ENCODE measurements at places on chromosomes 4 and X.

DNA sequence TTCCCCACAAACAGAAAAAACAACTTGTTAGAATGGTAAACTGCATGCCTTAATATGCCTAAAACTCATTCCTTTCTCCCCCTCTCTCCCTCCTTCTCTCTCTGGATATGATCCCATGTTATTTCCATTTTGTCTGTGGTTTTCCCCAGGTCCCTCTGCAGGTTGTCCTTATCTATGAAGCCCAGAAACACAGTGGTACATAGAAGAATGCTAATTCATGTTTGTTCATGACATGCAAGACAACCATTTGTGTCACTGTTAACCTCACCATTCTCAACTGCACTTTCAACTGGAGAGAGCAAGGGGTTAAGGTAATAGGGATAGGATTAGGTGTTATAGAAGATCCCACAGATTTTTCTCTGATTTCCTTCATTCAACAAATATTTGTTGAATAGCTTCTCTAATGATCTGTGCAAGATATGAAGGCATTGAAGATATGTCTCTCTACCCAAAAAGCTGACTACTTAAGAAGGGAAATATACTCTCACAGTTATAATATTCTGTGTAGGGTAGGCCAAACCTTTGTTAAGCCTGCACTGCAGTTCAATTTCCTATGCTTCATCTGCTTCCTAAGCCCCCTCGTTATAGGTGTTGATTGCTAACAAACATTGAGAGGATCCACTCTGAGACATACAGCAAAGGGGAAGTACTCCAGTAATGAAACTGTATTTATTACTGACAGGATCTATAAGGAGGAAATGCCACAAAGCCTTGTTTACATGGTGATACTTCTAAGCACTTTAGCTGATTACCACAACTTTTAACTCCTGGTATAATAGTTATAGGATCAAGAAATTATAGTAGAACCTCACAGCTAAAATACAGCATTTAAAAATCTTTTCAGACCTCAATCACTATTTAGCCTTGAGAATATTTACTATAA is 96.1 kb downstream of the FRYL start:
- no peak for DNase-seq

DNA sequence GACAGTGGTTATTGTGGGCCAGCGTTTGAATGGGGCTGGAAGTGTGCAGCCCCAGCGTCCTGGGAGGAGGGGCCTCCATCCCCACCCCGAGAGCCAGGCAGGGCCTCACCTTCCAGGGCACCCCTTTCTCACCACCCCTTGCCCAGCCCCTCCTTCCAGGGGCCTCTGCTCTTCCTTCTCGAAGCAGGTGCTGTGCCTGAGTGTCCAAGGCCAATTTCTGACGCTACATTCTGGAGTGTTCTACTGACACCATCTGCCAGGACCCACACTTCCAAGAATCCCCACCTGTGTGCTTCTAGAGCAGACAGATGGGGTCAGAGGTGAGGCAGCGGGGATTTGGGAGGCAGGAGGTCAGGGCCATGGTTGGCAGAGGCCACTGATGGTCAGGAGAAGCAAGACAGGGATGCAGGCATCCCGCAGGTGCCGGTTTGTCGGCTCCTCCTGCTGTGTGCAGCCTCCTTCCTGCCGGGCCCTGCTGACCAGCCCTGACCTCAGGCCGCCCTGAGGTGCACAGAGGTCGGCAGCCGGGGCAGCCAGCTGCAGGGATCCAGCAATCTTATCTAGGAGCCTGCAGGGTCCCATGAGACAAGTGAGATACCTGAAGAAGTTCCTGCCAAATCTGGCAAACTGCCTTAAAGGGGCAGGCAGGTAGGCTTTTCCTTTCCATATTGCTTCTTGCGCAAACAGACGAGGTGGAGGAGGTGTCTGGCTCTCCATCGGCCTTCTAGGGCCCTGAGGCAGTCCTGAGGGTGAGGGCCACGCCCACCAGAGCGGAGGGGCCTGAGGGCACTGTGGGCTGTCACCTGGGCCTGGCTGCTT is 18.8 kb downstream of the MSANTD1 start:
- DNase-seq: no peak

DNA sequence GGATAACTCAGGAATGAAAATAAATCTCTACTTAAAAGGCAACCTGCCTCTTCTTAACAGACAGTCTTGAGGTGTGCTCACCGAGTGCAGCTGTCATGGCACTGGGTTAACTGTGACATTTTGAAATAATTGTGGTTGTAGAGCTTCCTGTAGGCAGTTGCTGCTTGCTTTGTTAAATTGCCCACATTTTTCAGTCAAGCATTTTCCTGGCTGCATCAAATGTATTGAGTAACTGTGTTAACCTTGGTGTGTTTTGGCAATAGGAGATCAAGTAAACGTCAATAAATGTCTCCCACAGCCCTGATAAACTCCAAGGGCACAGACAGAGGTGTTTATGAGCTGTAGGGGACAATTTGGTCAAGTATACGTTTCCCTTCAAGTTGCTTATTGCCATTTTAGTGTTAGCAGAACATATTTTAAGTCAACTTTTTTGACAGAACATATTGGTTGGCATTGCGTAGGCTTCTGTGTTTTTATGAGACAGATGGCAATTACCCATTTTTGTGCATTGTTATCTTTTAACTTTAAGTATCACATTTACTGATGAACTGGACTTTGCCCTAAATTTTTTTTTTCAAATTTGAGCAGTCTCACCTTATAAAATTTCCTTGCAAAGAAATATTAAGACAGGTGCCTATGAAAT is 527.4 kb downstream of the C4orf33 start:
- no peak for DNase-seq

GRCh38 chrX:100819534-100819836 is 706 bp upstream of the CSTF2 start:
- no peak for DNase-seq

- DNase-seq: no peak
Measured at GRCh38 chrX:70476934-70477733, 32.5 kb downstream of the DLG3 start.

DNA sequence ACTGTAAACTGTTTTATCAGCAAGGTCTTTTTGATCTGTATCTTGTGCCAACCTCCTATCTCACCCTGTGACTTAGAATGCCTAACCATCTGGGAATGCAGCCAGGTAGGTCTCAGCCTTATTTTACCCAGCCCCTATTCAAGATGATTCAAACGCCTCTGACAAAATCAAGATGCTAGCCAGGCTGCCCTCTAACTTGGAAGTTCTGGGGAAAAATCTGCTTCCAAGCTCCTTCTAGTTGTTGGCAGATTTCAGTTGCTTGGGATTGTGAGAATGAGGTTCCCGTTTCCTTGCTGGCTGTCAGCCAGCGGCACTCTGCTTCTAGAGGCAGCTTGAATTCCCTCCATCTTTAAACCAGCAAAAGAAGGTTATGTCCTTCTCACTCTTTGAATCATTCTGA is 34.7 kb downstream of the LUZP4 start:
- DNase-seq: no peak

GRCh38 chr4:153513596-153513995 is 47.4 kb downstream of the TMEM131L start:
- no peak for DNase-seq

- no peak for DNase-seq
Measured at GRCh38 chrX:13550346-13550745, 19.1 kb upstream of the EGFL6 start.

DNA sequence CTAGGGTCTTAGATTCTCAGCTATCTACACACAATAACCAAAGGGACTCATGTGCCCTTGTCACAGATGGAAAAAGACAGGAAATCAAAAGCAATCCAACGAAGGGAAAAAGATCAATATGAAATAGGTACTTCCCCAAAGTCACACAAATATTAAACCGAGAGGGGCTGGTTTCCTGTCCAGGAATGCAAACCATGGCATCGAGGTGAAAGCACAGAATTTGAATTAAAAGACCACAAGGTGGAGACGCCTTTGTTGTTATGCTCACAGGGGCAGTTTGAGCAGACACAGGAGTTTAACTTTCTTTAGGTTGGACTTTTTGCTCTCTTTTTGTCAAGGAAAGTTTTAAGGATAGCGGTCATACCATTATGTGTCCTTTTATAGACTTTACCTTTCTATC is 14.3 kb downstream of the H2BW1 start:
- DNase-seq: no peak

DNA sequence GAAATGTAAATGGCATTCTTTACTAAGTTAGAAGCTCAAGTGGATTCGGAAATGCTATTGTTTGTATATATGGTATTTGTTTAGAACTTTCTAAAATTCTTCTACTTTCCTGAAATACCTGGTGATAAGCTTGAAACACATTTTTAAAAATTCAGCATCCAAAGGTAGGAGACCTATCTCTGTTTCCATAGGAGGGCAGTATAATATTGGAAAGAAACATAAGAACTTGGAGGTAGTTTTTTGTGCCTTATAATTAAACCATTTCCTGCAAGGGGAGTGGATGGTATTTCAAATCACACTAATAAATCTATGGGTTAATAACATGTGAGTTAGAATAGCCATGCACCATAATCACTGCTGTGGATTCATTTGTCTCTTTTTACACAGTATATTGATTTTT is 217.4 kb upstream of the AADAT start:
- DNase-seq: no peak

GRCh38 chrX:136121788-136122187 is 25.5 kb upstream of the FHL1 start:
- no peak for DNase-seq

GRCh38 chrX:21926527-21927278 is 13.8 kb upstream of the SMS start:
- DNase-seq: peak; percentile 60

GRCh38 chr4:110071466-110071865 is 126.9 kb downstream of the ELOVL6 start:
- no peak for DNase-seq

GRCh38 chrX:154478728-154479622 is at the start of gene LAGE3:
LAGE3 (minus strand) TSS chrX:154479281; CDS start chrX:154478915, 366 bp downstream.
- no peak for DNase-seq

DNA sequence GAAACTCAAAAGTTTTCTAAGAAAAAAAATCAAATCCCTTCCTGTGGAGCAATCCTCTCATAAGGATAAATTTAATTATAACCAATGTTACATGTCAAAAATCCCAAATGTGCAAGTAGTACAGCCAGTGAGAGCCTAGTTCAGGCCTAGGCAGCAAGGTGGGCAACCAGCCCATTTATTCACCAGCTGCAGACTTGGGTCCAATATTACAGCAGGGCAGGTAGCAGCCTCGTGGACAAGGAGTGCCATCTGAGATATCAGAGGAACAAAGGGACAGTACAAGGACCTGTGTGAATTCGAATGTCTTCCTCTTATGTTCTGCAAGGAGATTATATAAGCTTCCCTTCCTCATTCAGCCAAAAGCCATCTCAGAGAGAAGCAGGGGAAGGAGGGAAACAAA is 6.6 kb downstream of the HELQ start:
- no peak for DNase-seq

DNA sequence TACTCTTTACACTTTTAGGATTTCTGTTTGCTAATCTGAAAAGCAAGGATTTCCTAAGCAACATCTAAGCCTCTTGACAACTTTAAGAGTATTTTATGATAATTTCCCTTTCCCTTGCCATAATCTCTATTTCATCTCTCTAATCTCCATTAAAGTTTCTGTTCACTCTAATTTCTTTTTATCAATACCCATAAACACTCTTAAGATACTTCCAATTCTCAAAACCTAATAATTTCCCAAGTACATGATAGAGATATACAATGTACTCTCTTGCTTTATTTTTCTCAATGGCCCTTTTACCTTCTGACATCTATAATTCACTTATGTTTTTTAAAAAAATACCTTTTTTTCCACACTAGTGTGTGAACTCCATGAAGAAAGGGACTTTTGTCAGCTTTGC is 26.8 kb downstream of the DAPP1 start:
- no peak for DNase-seq

DNA sequence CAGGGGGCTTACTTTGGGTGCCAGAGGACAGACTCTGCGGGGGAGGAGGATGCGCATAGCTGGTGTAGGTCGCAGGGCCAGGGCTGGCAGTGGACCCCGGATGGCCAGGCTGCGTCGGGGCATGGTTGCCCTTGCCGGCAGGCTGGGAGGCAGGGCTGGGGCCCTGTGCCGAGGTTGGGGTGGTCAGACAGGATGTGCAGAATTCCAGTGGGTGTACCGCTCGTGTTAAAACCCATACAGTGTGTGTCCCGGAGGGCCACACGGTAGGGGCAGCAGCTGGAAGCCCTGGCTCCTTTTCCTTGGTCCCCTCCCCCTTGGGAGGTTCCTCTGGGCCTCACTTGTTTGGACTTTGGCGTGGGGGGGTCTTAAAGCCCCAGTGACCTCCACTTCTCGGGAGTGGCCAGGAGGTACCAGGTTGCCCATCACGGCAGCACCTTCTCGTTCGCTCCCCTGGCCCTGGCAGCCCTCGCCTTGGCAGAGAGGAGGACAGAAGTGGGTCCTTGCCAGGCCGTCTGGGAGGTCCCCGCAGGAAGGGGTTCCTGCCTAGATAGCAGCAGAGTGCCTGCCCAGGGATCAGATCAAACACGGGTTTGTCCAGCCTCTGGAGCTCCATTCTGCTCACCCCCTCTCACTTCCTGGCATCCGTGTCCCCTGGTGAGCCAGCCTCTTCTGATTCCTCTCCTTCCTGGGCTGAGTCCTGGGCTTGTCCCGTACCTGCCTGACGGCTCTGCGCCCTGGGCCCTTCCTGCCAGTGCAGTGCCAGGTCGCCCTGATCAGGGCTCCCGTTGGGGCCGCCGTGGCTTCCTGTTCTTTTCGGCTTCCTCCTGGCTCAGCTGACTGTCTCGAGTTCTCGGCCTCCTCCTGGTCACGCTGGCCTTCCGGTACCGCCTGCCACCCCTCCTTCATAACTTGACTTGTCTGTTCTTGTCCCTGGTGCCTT is 56.7 kb upstream of the HGFAC start:
- DNase-seq: peak; percentile 69

GRCh38 chrX:78074088-78074487 is 30.0 kb upstream of the PGK1 start:
- DNase-seq: no peak

- DNase-seq: no peak
Measured at GRCh38 chrX:132231587-132231986, 12.3 kb upstream of the RAP2C start.

DNA sequence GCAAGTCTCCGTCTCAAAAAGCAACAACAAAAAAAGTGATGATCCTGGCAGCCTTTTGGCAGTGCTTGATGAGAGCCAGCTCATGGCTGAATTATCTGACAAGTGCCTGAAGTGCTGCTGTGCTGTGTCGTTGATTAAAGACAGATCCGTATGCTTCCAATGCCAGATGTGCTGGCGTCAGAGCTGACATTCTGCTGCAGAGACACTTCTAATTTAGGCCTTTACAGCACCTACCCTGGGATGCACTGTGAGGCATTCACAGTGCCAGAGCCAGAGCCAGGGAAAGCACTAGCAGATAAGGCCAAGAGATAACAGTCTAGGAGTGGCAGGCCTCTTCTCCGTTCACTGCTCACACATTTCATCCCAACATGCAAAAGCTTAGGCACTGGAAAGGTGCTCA is 995.5 kb downstream of the RAB28 start:
- DNase-seq: no peak

All from epithelial cell of prostate (primary cell).